NCI-H187 treated with DMSO at 0.1 percent for 48 hours (cell line): ENCODE measurements at places on chromosomes 7 and 10.
A peak's percentile ranks its signal among the peaks of the same experiment; 100 is the strongest.

DNA sequence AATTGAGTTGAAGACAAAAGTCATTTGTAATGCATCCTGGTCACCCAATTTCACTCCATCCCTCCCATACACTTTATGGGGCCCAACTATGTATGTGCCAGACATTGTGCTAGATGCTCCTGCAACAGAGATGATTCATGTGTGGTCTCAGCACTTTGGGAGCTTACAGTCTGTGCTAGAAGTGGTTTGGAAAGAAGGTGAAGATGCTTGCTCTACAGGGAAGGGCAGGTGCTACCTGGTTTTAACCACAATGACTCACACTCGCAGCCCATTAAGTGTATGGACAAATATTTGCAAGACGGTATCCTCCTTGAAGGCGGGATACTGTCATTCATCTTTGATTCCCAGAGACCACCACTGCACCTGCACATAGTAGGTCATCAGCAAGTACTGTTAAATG is 257.6 kb downstream of the OTUD1 start:
- no peak for DNase-seq

DNA sequence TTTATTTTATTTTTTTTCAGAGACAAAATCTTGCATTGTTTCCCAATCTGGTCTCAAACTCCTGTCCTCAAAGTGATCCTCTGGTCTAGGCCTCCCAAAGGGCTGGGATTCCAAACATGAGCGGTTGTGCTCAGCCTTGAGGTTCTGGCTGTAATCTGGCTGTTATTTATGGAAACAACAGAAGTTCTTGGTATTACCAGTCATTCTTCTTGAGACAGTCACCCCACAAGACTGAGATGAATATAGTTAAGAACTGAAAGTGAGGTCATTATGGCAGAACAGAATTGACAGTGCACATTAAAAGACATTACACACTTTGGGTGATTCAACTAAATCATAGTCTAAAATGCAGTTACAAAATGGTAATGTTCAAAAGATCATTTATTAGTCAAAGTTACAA is 719.5 kb downstream of the ZWINT start:
- DNase-seq = no peak

DNA sequence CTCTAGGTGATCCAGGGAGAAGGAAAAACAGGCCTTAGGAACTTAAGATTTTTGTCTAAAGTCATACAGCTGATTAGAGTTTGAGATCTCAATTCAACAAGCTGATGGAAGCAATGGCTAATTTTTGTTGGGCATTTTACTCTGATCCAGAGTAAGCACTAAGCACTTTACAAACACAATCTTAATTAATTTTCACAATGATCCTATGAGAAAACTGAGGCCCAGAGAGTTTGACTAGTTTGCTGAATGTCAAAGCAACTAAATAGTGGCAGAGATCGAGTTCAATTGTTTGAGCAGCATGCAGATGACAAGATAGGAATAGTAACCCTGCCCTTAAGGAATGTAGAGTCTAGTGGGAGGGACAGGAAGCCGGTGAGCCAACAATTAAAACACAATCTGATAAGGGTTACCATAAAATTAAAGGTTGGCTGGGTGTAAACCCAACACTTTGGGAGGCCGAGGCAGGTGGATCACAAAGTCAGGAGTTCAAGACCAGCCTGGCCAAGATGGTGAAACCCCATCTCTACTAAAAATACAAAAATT is 13.5 kb upstream of the RPEL1 start:
- DNase-seq = no peak

GRCh38 chr7:50507898-50508470 is 57.2 kb downstream of the DDC start:
- DNase-seq = peak; percentile 27

GRCh38 chr10:49173853-49174252 is 14.3 kb downstream of the TMEM273 start:
- no peak for DNase-seq

GRCh38 chr7:127417346-127417745 is 24.8 kb upstream of the ZNF800 start:
- DNase-seq = no peak

GRCh38 chr7:55545496-55545895 is 26.8 kb downstream of the VOPP1 start:
- DNase-seq = no peak

- DNase-seq = no peak
These were observed 92.0 kb downstream of the BBS9 start for GRCh38 chr7:33221390-33221789.

DNA sequence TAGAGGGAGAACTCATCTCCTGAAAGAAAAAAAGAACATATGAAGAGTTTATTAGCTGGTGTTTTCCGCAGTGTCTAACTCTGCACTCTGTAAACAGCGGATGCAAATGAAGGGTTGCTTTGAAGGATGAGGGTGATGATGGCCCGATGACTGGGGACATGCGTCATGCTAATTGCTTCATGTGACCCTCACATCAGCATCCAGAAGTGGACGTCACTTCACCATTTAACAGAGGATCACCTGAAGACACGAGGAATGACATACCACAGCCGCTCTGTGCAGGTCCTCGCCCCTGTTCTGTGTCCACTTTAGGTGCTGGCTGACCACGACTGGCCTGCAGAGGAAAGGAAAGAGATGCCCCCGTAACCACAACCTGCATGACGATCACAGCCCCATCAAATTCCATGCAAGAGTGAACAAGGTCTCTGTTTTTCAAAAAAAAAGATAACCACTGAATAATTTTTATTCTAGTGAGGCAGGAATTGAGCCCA is 82.9 kb downstream of the KLF6 start:
- DNase-seq = no peak

DNA sequence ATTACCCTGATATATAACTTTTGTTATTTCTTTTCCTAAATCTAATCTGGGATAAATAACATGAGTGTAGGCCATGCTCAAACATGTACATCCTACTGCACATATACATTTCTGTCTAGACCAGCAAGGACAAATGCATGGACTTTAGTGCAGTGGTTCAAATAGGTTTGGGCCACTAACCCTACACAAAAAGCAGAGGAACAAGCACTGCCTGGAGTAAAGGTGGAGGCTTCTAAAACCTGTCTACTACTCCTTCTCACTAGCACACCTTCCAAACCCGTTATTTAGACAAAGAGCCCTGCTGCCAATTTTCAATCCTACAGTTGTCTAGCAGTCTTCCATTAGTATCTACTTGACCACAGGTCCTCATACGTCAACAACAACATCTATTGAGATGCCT is 34.8 kb downstream of the SGCE start:
- no peak for DNase-seq

- DNase-seq = no peak
These were observed 142.8 kb upstream of the CALCR start for GRCh38 chr7:93717217-93717900.

GRCh38 chr7:116273283-116273917 is 63.1 kb downstream of the TES start:
- no peak for DNase-seq

DNA sequence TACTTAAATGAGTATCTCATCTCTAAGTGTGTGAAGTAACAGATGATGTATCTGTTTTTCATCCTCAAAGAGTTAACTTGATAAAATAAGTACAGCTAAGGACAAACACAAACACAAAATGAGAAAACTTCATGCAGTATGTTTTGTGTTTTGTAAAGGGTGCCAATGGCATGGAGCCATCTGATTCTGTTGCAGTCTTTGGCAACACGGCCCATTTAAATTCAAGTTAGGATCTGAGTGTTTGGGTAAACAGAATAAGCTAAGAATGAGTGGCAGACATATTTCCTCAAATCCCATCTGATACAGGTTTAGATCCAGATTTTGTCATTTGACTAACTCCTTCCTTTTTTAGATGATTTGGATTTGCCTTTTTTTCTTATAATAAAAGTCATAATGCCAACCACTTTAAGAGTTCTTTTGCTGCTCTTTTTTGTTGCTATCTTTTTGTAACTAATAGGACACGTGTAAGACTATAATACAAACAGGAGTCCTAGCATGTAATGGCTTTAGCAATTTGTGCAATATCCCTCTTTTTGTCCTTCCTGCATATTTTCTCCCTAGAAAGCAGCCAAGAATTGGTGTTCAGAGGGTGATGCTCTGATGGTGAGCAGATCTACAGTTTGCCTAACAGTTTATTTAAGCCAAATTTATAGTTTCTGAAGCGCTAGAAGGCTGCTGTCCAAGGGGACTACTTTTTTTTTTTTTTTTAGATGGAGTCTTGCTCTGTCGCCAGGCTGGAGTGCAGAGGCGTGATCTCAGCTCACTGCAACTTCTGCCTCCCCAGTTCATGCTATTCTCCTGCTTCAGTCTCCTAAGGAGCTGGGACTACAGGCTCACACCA is 18.9 kb upstream of the ACTA2 start:
- DNase-seq = no peak

DNA sequence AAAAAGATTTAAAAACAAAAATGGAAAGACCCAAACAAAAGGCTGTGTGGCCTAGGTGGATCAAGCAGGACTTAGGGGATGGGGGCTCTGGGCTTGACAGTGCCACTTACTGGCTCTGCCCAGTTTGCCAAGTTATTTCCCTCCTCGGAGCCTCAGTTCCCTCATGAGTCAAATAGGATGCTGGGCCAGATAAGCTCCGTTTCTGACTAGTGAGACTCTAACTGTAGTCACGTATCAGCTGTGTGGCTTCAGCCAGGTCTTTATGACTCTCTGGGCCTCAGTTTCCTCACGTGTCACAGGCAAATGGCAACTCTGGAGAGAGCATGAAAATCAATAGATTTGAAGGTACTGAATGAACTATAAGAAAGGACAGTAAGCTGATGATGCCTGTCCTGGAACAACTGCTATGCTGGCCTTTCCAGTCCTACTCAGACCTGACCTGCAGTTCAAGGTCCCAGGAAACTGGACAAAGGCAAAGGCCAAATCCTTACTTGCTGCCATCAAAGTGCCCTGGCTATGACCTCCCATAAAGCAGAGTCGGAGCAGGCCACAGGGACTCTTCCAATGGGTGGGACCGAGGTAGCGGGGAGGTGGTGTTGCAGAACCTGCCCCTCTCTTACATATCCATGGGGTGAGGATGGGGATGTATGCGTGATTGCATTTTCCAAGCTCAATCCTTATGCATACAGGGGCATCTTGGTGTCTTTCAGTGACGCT is 27.0 kb downstream of the FAM53B start:
- no peak for DNase-seq

GRCh38 chr7:159141660-159142059 is 3.0 kb downstream of the VIPR2 start:
- DNase-seq = no peak

DNA sequence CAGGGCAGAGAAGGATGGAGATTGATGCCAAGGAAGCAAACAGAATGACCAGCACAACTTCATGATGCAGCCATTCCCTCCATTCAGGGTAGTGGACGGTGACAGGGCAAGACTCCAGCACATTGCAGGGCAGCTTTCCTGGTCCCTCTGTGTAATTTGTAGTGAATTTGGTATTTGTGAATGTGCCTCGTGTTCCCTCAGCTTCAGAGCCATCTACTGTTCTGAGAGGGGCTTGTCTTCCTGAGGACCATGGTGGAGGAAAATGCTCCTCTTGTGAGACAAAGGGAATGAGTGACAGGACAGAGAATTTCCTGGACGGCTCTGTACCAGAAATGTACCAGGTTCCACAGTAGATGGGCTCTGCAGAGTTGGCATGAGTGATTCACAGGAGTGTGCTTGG is 132.1 kb downstream of the ADRA2A start:
- DNase-seq = no peak

- peak; percentile 8 for DNase-seq
These were observed 6.9 kb upstream of the LRMDA start for GRCh38 chr10:75424571-75424970.

GRCh38 chr7:100446040-100446439 is 9.7 kb upstream of the PPP1R35 start:
- no peak for DNase-seq

DNA sequence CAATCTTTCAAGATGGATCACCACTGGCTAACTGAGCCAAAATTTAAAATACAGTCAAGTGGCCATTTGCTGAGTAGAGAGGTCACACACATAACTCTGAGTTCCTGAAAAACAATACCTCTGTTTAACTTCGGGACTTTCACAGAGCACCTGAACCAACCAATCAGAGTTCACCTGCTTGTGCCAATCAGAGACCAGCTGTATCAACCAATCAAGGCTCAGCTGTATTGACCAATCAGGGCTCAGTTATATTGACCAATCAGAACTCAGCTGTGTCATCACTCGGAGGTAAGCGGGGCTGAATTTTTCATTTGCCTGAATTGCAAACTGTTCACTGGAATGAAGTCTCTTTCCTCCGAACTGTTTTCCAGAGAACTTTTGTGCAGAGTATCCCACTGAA is 10.0 kb upstream of the CPXM2 start:
- DNase-seq = no peak

DNA sequence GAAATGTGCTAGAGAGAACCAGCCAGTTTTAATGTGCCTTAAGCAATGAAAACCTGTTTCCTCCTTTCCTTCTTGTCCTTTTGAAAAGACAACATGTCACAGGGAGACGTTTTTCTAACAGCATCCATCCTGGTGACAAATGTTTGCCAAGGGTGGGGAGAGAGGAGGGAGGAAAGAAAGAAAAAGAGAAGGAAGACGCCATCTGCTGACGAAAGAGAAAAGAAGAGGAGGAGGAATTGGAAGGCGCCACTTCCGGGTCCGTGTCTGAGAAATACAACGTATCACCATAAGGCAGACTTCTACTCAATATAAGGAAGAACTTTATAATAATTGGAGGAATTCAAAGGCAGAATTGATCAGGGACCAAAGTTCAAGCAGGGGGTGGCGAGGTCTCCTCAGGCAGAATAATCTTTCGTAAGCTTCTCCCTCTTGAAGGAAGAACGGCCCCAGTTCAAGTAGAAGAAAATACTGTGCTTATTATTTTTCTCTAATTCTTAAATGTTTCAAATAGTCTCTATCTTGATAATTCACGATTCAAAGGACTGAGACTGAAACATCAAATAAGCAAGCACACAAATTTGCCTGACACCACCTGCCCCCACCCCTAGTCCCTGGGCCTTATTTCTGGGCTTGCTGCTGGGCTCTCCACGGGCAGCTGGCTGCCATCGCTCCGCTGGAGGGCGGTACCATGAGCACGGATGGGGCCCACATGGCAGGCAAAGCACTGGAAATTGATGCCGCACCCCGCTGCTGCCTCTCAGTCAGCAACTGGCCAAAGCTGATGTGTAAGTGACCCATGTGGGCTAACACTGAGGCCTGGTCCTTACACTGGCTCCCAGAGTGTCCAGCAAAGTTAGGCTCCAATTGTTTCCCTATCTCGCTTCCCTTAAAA is 273.7 kb upstream of the KLF14 start:
- peak; percentile 16 for DNase-seq

- DNase-seq = no peak
These were observed 1176.0 kb upstream of the AUTS2 start for GRCh38 chr7:68422281-68422680.
